NCI-H187 (cell line): ENCODE measurements at places on chromosomes 11 and 22.

DNA sequence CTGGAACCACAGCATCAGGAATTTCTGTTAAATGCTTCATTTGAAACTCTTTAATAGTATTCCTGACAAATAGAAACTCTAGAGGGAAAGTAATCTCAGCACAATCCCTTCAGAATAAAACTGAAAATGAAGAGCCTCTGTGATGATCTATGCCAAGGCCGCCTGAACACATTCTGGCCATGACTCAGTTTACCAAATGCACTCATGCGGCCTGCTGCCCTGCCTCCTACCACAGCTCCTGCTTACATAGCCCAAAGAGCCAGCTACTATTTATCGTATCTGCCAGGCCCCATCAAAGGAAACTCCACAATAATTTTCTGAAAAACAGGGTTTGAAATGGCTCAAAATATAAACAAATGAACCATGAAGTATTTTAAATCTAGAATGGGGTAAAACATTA is 27.0 kb downstream of the ARL14EP start:
- DNase-seq = no peak

DNA sequence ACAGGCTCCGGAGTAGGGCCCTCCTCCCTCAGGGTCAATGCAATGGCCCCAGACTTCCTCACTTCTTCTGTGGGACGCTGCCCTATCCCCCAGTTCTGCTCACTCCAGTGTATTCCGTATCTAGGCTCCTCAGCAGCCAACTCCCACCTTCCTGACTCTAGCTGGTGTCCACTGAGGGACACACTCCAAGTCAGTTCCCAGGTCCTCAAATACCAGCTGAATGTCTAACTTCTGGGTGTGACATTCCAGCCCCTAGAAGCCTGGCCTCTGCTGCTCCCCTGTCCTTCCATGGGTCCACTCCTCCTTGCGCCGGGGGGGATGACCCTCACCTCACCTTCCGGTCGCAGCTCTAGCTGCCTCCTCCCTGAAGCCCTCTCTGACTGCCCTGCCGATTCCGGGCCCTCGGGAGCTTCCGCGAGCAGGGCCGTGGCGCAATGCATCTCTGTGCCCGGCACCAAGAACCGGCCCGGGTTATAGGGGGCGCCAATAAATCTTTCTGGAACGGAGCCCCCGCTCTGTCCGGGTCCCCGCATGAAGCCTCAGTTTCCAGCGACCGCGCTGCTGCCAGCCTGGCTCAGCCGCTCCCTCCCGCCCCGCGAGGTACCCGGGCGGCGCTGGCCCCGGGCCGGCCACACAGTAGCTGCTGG is 15.4 kb downstream of the BAD start:
- DNase-seq = no peak

DNA sequence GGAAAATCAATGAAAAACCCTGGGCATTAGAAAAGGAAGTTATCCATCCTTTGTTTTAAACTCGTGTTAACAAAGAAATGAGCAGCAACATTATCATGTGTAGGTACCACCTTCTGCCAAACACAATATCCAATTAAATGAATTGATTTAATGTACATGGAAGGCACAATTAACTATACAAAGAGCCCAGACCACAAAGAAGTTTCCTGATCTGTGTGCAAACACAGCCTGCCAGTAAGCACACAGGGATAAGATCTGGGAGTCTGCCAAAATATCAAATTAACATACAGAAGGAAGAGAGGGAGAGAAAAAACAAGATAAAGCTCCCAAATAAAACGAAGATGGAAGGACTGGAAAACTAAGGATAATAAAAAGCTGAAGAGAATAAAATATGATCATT is 54.1 kb upstream of the SLC25A1 start:
- DNase-seq = no peak

DNA sequence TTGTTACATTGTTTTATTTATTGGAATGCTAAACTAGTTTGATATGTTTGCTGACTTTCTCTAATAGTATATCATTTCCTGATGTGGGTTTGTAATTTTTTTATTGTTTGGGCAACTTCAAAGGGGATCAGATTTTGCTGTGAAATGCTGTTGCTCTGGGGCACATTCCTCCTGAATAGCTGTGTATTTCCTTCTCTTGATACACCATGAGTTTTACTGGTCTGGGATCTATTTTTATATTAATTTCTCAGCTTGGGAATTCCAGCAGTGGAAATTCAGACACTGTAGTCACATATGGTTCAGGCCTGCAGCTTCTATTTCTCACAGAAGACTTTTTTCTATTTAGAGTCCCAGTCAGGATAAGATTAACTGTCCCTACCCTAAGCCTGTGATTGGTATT is 58.9 kb downstream of the RPUSD4 start:
- no peak for DNase-seq

- DNase-seq = no peak
Observed at GRCh38 chr22:20517422-20517821, 10.0 kb downstream of the MED15 start.
